ENCODE measurements at places on chromosomes 5 and 9.

DNA sequence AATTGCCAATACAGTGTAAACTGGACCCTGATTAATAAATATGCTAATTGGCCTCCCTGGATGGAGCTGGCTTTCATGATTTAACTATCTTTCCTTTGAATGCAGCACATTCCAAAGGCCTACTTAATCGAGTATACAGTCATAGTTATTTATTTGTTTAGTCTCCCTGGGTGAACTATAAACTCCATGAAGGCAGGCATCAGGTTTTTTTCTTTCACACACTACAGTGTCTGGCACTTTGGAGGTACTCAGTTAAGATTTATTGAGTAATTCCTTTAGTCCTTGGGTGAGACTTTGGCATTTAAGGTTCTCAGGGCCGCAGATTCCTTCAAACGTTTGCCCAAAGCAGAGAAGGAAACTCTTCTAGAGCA, 20.5 kb downstream of the RUSC2 start:
- DNase-seq: no peak

- no peak for DNase-seq
Observed at GRCh38 chr5:141882594-141883183, 4.5 kb upstream of the PCDH1 start.

DNA sequence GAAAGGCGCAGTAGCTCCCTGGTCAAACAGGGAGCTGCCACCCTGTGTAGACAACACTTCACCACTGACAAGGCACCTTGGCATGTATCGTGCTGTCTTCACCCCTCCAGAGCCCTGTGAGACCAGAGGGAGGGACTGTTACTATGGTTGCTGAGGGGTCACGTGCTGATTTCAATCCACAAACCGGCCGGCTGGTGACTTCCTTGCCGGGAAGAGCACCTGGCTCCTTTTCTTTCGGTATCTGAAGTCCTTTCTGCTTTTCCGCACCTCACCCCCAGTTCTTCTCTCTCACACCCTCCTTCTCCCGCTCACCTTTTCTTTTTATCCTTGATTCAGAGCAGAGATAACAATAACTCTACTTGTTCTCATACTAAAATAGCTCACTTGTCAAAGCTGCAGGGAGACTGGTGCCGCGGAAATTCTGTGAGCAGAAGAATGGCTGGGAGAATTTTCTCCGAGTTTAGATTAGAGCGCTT, 327.2 kb downstream of the ZSWIM6 start:
- DNase-seq: no peak

GRCh38 chr5:11531811-11532555, 372.3 kb downstream of the CTNND2 start:
- no peak for DNase-seq

GRCh38 chr5:107555425-107556090, 115.2 kb downstream of the EFNA5 start:
- no peak for DNase-seq

All from NCI-H187 (cell line).